Activated CD4-positive, alpha-beta T cell treated with anti-CD3 and anti-CD28 coated beads for 48 hours (primary cell): ENCODE measurements at places on chromosomes 3 and 15.

- DNase-seq = no peak
Observed at GRCh38 chr3:106115557-106115956, 246.7 kb upstream of the CBLB start.

- DNase-seq = no peak
Observed at GRCh38 chr3:148856384-148856783, 8.7 kb upstream of the CPA3 start.

DNA sequence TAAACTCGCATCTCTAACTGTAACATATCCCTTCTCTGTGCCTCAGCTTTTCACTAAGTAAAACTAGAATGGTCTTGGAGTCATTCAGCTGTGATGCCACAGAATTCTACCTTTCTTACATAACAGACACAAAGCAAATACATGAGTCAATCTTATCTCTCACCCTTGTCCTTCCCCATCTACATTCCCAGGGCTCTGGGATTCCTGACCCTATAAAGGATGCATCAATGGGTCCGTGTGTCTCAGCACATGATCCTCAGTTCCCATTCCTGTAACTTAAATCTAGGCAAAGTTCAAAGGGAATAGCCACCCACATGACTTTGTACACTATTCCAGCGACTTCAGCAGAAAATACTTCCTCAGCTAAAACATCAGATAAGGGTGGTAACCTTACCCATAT is 11.8 kb upstream of the ARL8B start:
- no peak for DNase-seq

DNA sequence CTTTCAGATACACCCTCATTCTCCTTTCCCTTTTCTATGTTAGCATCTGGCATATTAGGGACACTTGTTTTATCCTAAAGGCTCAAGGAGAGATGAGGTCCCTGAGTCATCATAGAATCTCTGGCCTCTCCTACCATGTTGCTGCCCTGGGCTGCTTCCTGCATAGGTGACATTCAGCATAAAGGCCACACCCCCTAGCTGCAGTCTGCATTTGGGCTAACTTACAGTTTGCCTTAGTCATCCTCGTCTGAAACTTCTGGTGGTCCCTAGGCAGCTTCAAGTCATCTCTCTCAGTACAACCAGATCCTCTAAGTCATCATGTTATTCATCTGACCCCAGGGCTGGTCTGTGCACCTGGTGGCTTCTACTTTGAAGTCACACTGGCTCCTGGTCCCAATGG is 982.7 kb upstream of the NR2F2 start:
- no peak for DNase-seq

- no peak for DNase-seq
Observed at GRCh38 chr15:27061739-27062138, 90.8 kb downstream of the GABRG3 start.
